ENCODE measurements at places on chromosomes 7 and 10.

- DNase-seq, result no peak
Observed at GRCh38 chr7:21393937-21394336, 33.9 kb upstream of the SP4 start.

DNA sequence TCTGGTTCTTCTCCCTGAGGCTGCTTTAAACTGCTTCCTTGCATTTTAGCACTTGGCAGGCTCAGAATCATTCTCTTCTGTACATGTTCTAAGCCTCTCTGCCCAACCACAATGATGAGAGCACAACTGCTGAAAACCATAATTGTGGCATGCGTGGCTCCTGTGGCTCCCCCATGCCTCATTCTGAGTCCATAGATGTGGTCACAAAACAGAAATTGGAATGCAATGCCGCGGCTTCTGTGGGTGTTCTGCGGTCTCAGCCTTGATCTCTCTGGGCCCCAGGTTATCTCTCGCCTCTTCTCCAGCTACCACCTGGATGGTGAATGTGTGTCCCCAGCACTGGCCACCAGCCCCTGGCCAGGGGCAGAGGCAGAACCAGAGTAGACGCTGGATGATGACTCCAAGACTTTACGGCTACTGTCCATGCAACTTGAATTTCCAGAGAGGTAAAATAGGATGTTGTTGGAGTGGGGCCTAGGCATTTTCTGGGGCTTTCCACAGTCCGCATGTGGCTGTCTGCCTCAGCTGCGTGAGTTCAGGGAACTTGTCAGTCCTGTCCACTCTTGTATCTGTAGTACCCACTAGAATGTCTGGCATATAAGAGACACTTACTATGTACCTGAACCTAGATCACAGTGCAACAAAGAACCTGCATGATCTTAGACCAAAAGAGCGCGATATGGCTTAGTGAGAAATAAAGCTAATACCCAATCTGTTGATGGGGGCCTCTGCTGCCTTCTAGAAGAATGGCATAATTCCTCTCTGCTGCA lies 52.4 kb upstream of the ADRB1 start:
- DNase-seq, result no peak

DNA sequence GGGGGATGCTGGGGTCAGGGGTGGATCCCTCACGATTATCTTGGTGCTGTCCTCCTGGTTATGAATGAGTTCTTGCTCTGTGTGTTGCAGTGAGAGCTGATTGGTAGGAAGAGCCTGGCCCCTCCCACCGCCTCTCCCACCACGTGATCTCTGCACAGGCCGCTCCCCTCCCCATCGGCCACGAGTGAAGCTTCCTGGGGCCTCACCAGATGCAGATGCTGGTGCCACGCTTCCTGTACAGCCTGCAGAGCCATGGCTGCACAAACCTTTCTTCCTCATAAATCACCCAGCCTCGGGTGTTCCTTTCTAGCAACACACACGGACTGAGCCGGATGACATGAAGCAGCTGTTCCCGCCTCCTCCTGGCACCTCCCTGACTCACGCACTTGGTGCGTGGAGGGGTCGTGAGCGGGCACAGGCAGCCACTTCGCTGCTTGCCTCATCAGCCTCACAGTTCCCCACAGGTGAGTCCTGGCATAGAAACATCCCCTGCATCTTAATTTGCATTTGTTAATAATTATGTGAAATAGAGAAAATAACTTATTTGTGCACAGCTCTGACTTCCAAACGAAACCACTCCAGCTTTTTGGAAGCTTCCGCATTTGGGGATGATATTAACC lies 210.8 kb downstream of the ADARB2 start:
- DNase-seq, result no peak

DNA sequence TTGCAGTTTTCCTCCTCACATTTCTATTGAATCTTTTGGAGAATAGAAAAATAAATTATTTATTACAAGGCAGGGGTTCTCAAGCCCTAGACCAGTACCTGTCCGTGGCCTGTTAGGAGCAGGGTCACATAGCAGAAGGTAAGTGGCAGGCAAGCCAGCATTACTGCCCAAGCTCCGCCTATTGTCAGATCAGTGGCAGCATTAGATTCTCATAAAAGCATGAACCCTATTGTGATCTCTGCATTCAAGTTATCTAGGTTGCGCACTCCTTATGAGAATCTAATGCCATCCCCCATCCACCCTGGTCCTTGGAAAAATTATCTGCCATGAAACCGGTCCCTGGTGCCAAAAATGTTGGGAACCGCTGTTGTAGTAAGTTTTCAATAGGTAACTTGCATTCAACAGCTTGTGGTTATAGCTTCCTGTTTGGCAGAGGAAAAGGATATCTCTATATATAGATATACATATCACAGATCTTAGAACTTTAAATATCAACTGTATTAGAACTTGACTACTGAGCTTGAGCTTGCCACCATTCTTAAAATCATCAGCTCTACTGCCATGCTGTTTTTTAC lies 165.1 kb downstream of the AHR start:
- no peak for DNase-seq

DNA sequence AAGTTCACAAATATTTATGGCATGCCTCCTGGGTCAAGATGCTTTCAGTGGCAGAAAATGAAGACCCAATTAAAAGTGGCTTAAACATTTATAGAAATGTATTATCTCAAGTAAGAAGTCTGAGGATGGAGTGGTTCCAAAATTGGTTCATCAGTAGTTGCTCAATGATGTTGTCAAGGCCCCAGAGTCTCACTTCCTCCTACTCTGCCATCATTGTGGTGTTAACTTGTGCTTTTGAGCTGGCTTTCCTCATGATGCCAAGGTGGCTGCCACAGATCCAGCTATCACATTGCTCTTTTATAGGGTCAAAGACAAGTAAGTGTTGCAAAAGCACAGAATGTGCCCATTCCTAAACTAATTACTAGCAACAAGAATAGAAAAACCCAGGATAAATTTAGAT lies 404.6 kb upstream of the NRP1 start:
- no peak for DNase-seq

DNA sequence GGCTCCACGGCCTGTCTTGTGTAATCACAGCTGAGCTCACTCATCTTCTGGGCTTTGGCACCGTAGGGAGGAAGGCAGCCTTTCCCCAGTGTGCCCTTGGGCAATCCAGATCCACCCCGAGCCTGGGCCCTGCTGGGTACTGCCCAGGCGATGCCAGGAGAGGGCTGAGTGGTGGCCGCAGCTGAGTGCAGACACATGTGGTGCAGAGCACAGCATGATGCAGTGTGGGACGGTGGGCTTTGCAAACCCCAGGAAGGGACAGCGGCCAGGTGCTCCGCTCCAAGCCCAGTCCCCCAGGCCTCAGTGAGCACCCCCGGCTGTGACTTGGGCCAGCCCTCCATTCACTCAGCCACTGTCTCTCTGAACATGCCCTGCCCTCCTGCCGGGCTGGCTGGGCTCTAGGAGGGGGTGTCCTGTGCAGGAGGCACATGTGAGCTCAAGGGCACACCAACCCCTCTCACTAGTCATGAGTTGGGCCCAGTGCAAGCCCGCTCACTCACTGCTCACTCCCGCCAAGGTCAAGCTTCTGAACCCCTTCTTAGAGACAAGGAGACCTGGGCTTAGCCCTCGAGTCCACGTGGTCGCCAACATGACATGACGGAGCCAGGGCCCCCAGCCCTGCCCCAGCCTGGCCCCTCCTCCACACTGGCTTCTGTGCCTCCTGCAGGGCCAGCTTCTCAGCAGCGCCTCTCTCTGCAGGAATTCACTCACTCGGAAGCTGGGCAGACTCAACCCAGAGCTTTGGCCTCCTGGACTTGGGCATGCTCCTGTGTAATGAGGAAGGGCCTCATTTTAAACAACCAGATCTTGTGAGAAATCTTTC lies 77.5 kb upstream of the INSIG1 start:
- no peak for DNase-seq

DNA sequence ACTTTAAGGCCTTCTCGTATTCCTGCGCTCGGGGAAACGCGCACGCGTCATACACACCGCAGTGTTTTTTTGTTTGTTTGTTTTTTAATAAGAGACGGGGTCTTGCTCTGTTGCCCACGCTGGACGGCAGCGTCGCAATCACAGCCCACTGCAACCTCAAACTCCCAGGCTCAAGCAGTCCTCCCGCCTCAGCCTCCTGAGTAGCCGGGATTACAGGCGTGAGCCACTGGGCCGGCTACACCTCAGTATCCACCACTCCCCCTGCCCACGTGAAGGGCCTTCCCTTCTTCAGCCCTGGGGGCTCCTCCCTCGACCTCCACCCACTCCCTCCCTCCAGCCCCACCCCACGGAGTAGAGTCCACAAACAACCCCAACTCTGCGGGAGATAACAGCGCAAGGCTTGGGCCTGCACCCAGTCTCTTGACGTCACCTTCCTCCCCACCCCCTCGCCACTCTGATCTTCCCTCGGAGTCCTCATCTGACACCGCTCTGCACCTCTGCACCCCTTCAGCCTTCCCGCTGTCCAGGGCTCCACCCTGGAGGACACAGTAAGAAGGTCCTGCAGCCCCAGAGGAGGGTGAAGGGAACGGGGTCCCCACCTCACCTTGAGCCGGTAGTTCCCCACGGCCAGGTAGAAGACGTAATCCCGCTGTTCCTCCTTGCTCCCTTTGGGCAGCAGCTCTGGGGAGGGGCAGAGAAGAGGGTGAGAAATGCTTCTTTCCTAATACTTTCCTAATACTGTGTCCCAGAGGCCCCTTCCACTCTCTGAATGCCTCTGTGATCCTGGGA lies 2.8 kb upstream of the CLDN15 start:
- DNase-seq, result no peak

- DNase-seq, result no peak
Observed at GRCh38 chr10:2949948-2950354, 117.4 kb upstream of the PFKP start.

DNA sequence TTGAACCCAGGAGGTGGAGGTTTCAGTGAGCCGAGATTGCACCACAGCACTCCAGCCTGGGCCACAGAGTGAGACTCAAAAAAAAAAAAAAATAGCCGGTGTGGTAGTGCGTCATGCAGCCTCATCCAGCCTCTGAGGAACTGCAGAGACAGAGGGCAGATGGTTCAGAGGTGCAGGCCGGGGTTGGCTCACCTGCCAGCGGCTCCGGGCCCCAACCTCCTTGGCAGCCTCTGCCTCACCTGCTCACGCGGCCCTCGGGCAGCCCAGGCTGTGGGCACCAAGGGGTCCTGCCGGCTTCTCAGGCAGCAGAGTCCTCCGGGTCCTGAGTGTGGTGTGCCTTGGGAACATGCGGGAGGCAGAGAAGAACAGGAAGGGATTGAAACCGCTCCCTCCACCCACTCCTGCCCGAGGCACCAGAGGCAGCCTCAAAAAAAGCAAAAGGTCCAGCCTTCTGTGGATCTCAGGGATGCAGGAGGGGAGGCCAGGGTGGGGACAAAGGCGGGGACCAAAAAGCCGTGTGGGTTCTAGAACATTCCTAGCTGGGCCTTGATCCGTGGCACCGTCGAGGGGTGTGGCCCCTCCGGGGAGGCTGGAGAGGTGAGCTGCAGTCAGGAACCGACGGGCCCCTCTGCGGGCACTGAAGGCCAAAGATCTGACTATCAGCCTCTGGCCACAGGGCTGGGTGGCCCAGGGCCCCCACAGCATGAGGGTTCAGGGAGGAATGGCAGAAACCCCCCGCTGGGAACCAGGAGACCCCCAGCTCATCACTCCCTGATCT lies 55.4 kb upstream of the DNAJB6 start:
- DNase-seq, result no peak

DNA sequence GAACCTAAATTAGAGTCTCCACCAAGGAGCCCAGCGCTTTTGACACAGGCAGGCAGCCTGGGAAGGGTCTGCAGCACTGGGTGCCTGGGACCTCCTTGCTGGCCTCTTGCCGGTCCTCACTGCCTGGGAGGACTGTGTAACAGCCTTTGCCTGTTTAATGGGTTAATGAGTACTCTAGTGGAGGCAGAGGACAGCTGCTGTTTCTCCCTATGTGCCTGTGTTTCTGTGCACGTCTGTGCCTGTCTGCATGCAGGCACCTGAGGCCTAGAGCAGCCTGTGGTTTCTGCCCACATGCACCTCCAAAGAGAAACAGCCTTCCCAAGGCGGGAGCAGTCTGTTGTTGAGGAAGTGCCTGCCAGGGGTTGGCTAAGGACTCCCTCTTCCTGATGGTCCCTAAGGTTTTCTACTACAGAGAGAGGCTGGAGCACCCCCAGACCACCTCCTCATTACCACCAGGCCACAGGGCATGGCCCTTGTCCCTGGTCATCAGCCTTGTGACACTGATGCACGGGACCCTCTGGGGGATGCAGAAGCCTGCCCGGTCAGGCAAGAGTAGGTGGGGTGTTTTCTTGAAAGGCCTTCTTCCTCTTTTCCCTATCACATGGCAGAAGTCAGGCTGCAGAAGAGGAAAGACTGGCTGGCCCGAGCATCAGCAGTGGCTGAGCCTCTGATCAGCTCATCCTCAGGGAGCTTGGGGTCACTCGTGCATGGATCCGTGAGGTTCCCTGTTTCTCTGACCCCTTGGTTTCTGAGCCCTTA lies 14.2 kb downstream of the SLC29A3 start:
- no peak for DNase-seq

GRCh38 chr7:4768597-4769569 lies 6.5 kb upstream of the AP5Z1 start:
- no peak for DNase-seq

DNA sequence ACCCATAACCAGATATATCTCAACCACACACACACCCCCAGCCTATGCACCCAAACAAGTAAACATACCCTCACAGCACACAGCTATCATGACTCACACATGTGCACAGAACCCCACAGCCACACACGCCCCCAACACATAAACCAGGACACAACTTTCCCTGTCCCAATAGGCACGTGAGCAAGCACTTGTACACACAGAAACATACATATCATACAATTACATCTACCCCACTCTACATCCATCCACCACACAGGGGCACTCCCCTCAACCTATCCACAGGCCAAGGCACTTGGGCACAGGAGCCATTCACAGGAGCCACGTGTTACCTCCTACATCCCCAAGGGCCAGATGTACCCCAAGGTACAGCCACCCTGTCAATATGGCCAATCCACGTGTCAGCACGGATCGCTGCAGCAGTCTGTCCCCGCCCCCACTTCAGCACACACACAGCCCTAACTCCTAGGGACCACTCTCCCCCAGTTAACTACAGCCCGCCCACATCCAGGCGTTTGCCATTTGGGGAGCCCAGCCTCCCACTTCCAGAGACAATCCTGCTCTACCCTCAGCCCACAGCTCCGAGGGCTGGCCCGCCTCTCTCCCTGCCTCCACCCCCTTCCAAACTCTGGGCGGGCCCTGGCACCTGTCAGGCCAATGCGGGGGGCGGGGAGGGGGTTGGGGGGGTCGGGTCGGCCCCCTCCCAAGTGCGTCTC lies 163.5 kb downstream of the SH3PXD2A start:
- DNase-seq, result no peak

DNA sequence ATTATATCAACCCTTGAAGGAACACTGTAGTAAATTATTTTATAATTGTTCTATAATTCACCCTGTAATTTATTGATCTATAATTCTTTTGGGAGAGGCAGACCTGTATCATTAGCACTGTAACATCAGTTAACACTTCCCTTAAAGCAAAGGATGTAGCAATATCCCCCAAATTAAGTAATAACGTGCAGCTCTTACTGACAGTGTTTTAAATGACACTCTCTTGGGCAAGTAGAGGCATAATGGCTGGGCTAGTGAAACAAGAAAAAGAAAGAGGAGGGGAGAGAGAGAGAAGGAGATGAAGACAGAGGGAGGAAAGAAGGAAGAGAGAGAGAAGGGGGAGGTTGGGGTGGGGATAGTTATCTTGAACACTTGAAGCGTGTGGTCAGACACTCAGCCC lies 161.0 kb upstream of the RNF32 start:
- no peak for DNase-seq
